ENCODE measurements at places on chromosomes 1 and 21.

DNA sequence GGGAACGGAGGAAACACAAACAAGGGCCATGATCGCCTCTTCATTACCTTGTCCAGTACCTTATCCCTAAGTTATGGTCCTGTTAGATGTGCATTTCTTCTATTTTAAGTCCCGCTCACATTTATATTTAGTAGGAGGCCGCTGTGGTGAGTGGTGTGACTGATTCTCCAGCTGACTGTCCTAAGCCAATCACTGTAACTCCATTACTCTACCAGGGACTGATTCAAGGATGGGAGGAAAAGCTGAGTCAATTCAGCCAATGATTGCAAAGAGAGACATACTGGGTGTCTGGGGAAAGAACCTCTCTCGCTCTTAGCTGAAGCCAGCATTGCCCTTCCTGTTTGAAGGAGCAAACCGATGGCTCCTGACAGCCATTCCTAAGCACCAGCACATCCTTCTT is 59.7 kb downstream of the TGFBR3 start:
- no peak for DNase-seq
- H3K4me3 ChIP-seq: no peak overlapping the region
- H3K27me3 ChIP-seq: no peaks in the 10 kb centered on the region

DNA sequence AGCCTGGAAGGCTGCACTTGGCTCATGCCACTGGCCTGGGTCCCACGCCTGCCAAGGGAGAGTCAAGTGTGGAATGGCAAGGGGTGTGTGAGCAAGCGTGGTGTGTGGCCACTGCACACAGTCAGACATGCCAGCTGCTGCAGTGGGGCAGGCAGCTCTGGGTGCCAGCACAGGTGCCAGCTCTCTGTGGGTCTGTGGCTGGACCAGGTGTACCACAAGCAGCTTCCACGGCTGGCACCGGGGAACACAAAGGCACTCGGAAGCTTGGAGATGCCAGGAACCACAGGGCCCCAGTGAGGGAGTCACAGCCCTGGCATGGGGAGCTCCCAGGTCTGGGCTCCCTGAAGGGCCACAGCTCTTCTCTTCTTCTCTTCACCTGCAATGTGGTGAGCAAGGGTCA is 34.8 kb downstream of the ACTL8 start:
- no peaks in the 10 kb centered on the region for H3K27me3 ChIP-seq
- no peaks in the 10 kb centered on the region for H3K4me1 ChIP-seq
- no peak for DNase-seq

DNA sequence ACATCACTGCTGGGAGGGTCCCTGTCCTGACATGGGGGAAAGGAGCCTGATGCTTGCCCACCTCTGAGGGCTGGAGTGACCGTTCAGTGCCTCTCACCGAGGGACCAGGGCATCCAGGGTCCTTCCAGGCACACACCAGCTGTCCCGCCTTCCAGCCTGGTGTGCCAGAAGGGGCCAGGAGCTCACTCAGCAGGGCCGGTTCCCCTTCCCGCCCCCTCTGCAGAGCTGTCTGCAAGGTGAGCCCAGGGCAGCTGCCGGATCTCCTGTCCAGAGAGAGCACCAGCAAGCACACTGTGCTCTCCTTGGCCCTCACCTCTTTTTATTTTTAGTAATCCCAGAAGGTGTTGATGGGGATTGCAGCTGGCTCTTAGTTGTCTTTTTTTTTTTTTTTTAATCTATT is 16.9 kb downstream of the H6PD start:
- H3K27ac ChIP-seq: no peak overlapping the region
- no peak for DNase-seq
- H3K36me3 ChIP-seq: no peaks in the 10 kb centered on the region
- H3K4me1 ChIP-seq: peaks cover 55% of the 10 kb centered on the region
- H3K27me3 ChIP-seq: no peaks in the 10 kb centered on the region

DNA sequence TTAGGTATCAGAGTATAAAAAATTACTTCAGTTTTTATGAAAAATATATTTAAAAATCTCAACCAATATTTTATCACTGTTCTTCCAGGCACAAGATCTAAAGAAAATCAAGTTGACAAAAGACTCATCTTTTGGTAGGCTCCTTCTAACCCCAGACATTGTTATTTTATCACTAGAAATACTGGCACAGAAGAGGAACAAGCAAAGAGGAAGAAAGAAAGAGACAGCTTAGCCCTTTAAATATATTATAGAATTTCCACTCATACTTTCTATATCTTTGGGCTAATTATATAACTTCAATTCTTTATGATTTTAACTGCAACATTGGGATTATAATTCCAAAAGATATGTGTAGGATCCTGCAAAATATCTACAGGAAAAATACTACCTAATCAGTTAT is 32.4 kb downstream of the SPTA1 start:
- H3K4me3 ChIP-seq: no peak overlapping the region
- H3K36me3 ChIP-seq: no peaks in the 10 kb centered on the region
- no peaks in the 10 kb centered on the region for H3K27me3 ChIP-seq
- no peak for DNase-seq

GRCh38 chr1:225378880-225379279 is 49.0 kb downstream of the LBR start:
- H3K27ac ChIP-seq: no peak overlapping the region
- H3K36me3 ChIP-seq: no peaks in the 10 kb centered on the region
- no peak overlapping the region for H3K4me3 ChIP-seq
- H3K4me1 ChIP-seq: no peaks in the 10 kb centered on the region
- no peaks in the 10 kb centered on the region for H3K27me3 ChIP-seq

All from HepG2 (cell line).